Kidney (tissue), 22 donors: ENCODE measurements at places on chromosomes 2 and 18. TPM values are rescaled to one million over a fixed set of nuclear protein-coding genes. Genes with fewer than 3 reads are reported as not detected.

CABYR gene
- 1.6 TPM for total RNA-seq

IL36RN gene
- not detected for total RNA-seq

MYO5B gene
- 43.8 TPM for total RNA-seq

- no peaks in the 10 kb centered on the region for H3K36me3 ChIP-seq
- peaks cover 5% of the 10 kb centered on the region for H3K27me3 ChIP-seq
- peaks cover 3% of the 10 kb centered on the region for H3K4me1 ChIP-seq
- no peak overlapping the region for H3K27ac ChIP-seq
- H3K4me3 ChIP-seq, result no peak overlapping the region
Observed at GRCh38 chr2:120669121-120669952, 66.3 kb upstream of the GLI2 start.

DNA sequence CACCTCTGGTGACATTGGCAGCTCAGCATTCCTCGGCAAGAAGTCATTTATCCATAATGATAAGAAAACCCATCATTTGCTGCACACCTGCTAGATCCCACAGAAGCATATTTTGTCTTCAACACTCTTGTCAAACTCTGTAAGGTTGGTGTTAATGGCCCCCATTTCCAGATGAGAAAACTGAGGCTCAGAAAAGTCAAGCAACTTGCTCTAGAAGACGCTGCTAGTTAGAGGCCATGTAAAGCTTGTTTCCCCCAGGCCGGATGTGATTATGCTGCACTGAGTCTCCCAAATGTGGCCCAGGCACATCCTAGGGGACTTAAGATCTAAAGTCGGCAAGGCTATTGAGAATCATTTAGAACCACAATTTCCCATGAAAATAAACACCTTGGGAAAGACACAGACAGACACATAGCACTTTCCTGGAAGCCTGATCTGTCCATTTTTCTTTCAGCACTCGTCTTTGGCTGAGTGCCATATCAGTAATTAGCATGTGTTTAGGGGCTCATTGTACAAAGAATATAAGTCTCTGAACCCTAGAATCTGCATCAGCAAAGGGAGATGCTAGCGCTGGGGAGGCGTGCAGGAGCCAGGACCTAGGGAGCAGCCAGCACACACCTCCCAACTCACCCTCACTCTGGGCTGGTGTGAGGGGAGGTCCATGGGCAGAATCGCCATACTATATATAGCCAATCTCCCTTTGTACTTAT lies 39.3 kb downstream of the C1QL2 start:
- no peak overlapping the region for H3K27ac ChIP-seq
- H3K4me3 ChIP-seq, result no peak overlapping the region
- no peaks in the 10 kb centered on the region for H3K36me3 ChIP-seq
- H3K4me1 ChIP-seq, result no peaks in the 10 kb centered on the region
- H3K27me3 ChIP-seq, result no peaks in the 10 kb centered on the region

GRCh38 chr2:189601043-189601442 lies 20.5 kb upstream of the SLC40A1 start:
- H3K4me3 ChIP-seq, result no peak overlapping the region
- no peaks in the 10 kb centered on the region for H3K27me3 ChIP-seq
- H3K4me1 ChIP-seq, result no peaks in the 10 kb centered on the region

- no peak for DNase-seq
- H3K27me3 ChIP-seq, result no peaks in the 10 kb centered on the region
- peaks cover 26% of the 10 kb centered on the region for H3K4me1 ChIP-seq
- H3K36me3 ChIP-seq, result no peaks in the 10 kb centered on the region
Observed at GRCh38 chr2:97969081-97970067, 26.4 kb downstream of the TMEM131 start.
